Lower leg skin (tissue), 4 donors: ENCODE measurements at places on chromosomes 1 and 21.

- DNase-seq, result no peak
Observed at GRCh38 chr1:7509598-7509997, 261.5 kb upstream of the VAMP3 start.

- no peak for DNase-seq
Observed at GRCh38 chr1:53326598-53327181, 1.2 kb downstream of the LRP8 start.

- DNase-seq, result peak; percentile 92
Observed at GRCh38 chr1:150995896-150996295, 10.8 kb downstream of the MINDY1 start.

DNA sequence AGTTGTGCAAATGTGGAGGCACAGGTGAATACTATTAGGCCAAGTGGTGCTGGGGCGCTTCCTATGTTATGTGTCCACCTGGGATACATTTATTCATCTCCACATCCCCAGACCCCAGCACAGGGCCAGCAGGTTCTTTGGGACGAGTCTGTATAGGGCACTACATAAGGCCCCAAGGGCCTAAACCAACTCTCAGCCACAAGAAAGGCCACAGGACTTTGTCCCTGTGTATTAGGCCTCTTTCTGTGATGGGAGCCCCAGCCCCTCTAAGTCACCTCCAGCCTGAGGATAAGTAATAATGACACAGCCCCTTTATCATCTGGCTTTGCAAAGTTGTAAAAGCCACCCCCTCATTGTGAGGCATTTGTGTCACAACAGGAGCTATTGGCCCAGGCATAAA is 79.2 kb upstream of the CD1D start:
- no peak for DNase-seq

DNA sequence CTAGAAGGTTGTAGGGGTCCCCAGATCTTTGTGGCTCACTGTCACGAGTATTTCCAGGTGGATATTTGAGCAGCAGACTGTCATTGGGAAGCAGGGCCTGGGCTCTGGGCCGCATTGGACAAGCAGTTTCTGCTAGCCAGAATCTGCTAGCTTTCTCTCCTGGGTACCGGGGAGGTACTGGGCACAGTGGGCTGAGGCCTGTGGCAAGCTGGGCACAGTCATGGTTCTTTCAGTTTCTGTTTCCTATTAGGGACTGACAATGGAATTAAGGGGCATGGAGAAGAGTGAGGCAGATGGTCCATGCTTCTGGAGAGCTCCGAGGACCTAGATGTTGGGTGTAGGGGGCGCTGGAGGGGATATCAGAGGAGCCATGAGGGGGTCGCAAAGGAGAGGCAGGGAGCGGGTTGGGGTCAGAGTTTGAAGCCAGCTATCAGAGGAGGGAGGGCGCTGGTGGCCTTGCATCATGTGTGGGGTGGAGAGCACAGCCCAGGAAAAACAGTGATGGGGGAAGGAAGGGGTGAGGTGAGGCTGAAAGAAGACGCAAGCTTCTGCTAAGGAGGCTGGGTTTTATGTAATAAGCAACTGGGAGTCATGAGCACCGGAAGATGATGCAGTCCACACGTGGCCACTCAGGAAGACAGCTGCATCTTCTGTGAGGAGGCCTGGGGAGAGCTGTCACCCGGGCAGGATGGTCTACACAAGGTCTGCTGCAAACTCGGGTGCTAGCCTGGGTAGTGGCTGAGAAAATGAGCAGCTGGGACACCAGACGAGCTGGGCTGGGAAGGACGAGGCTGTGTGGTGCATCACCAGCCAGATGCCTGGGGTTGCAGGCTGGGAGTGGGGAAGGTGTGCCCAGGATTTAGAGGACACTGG is 72.7 kb downstream of the IER5 start:
- DNase-seq, result no peak

DNA sequence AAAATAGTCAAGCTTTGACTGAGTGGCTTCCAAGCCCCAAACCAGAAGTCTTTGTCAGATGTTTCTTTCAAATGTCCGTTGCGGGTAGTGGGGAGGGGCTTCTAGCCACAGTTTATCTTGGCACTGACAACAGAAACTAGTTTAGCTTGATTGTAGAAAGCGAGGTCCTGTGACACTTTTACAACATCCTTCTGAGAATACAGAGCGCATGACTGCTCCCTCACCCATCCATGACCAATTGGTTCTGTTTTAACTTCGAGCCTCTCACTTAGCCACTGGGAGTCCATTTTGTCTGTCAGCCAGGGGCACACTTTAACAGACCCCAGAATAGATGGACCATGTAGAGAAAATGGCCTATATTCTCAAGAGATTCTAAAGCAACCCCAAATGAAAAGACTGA is 199.2 kb upstream of the ST6GALNAC5 start:
- DNase-seq, result no peak

DNA sequence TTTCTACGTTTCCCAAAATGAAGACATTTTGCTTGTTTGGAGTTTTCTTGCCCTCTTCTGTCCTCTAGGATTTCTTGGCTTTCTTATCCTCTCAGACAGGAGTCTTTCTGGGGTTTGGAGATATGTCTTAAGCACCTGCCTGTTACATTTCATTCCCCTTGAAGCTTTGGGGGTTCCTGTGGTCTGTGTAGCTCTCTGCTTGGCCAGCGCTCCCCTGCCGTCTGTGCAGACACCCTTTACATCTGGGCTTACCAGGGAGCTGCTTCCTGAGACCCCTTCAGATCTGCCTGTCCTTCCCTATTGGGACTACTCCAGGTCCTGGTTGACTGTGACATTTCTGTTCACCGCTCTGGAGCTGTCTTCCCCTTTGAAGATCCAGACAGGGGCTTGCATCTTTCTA is 171.9 kb upstream of the CSF3R start:
- DNase-seq, result no peak

DNA sequence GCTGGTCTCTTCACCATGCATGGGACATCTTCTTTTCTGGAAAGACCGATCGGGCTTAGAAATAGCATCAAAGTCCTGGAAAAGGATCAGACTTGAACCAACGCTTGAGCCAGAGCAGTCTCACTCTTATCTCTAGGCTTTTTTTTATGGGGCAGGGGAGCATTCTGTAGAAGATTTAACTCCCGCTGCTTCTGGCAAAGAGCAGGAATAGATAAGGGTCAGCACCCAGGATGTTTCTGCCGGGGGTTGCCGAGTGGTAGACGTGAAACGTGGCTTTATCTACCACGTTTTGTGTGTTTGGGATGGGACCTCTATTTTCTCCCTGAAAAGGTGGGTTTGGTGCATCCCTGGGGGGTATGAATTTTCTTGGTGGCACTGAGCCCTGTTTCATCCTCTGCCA is 18.8 kb downstream of the SPSB1 start:
- no peak for DNase-seq

DNA sequence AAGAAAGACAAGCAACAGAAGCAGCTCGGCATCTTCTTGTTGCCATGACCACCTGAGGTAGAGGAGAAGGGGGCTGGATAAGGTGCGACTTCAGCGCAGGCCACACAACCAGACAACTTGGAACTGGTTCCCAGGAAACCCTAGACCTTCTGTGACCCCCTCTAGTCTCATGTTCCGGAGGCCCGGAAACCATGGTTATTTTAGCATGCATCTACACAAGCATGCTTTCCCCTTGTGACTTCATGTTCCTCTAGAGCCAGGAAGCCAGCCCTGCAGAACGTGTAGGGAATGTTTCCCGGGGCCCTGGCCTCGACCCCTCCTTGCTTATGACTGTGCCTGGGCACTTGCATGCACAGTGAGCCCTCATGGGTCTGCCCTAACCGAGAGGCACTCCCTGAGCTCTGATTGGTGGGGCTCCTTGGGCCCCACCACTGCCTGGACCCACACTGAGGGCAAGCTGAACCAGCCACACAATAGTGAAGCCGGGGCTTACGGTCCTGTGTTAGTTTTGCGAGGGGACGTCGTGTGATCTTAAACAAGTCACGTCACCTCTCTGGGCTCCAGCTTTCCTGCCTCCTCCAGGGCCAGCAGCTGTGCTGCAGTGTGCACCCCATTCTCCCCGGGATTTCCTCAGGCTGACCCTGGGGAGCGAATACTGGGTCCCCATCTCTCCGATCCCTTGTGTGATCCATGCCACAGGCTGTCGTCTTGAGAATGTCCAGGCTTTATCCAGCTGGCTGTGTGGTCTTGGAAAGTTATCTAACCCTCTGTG is 12.0 kb upstream of the MX2 start:
- no peak for DNase-seq

DNA sequence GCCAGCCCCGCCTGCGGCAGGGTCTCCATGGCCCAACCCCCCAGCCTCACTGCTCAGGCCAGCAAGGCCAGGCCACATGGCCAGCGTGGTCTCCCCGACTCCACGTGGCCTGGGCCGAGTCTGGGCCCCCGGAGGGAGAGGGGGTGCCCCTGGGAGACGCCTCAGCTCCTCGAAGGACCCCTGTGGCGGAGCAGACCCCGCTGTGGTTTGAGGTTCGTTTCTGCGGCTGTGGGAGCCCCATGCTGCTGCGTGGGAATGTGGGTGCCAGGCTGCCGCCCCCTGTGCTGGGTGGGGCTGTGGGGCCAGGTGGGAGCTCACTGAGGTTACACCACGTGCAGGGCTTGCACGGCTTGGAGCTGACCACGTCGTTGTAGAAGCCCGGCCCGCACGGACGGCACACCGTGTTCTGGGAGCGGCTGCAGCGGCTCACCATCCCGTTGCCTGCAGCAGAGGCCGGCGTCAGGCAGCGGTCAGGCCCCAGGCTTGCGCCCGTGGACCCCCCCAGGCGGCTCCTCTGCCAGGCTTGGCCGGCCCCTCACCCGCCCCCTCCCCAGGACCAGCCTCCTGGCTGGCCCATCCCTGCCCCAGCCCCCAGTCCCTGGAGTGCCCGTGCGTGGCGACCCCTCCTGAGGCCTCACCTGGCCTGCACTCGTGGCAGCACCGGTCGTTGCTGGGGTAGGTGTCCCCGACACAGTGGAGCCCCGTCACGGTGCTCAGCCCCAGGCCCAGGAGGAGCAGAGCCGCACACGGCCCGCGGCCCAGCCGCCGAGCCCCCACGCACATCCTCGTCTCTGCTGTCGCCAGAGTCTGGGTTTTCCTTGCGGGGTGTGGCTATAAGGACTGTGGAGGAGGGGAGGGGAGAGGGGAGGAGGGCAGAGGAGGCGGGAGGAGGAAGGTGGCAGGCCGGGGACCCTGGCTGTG is at the start of gene TNFRSF4:
TNFRSF4 (minus strand) TSS at position 809 of the 921 bp plus-strand sequence; CDS start at position 783, 26 bp downstream.
- no peak for DNase-seq

GRCh38 chr1:85199667-85200462 is 951 bp downstream of the SYDE2 start:
- DNase-seq, result no peak

GRCh38 chr1:221824025-221824424 is 82.1 kb upstream of the DUSP10 start:
- DNase-seq, result no peak

GRCh38 chr1:204780630-204781029 is 90.0 kb upstream of the NFASC start:
- DNase-seq, result no peak

GRCh38 chr1:222095606-222096475 is 354.0 kb upstream of the DUSP10 start:
- DNase-seq, result peak; percentile 85

- peak; percentile 35 for DNase-seq
Observed at GRCh38 chr1:151340870-151341754, 5.9 kb downstream of the RFX5 start.

GRCh38 chr1:168005529-168005928 is 68.7 kb upstream of the MPC2 start:
- no peak for DNase-seq

DNA sequence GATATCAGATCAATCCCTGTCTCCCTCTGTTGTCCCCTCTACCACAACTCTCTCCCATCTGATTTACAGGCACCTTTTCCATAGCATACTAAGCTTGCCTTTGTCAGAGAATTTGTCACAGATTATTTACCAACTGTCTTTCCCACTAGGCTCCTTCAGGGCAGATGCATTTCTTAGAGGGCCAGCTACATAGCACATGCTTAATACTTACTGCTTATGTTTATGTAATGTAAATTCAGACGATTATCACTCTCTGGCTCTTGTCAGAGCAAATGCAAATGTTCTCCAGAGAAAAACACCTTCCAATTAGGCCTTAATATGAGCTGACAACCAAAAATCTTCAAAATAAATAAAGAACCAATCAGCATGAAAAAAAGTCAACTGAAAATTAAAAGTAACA is 15.3 kb upstream of the RABGGTB start:
- DNase-seq, result no peak

DNA sequence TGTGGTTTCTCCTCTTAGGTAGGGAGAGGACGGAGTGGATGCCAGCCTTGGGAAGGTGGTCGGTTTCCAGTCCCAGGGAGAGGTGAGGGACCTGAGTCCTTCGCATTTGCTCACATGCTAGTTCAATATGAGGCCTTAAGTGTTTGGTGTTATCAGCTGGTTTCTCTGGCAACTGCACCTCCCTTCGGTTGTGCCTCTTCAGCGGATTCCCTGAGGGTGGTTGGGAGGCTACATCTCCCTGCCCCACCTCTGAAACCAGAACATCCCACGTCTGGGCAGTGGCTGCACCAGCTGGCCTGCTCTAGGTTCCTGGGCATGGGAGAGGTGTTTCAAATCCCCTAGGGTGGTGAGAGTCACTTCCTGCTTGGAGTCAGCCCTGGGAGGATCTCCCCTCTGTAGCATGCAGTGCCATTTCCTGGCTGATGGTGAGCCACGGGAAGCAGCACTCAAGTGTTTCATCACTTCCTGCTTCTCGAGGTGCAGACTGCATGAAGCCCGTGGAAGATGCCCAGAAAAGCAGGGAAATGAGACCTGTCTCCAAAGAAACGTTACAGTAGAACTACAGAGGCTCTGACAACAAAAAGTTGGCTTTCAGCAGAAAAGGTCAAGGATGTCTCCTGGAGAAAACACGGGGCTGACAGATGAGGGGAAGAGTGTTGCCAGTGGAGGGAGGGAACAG is 4.5 kb downstream of the TMEM125 start:
- no peak for DNase-seq

DNA sequence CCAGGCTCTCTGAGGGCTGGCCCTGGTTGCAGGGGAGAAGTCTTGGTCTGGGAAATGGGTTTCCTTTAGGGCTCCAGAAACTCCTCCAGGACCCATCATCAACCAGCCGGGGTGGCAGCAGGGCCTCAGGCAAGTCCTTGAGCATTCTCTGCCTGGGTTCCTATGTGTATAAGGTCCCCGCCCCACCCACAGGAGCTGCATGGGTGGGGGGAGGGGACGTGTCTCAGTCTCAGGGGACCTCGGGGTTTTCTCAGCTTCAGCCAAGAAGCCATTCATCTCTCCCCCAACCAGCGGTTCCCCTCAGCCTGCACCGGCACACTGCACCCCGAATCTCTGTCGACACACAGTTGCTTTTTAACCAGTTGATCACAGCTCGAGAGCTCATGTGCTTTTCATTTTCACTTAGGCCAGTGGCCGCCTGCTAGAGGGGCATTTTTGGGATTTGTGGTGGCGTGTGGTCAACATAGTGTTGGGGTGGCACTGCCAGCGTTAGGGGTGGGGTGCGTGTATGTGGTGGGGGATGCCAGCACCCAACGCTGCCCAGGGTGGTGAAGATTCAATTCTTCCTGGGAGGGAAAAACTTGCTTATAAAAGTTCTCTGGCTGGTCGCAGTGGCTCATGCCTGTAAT is 6.5 kb downstream of the RUNX3 start:
- DNase-seq, result no peak

- DNase-seq, result no peak
Observed at GRCh38 chr1:27563591-27564471, 40.1 kb downstream of the AHDC1 start.

DNA sequence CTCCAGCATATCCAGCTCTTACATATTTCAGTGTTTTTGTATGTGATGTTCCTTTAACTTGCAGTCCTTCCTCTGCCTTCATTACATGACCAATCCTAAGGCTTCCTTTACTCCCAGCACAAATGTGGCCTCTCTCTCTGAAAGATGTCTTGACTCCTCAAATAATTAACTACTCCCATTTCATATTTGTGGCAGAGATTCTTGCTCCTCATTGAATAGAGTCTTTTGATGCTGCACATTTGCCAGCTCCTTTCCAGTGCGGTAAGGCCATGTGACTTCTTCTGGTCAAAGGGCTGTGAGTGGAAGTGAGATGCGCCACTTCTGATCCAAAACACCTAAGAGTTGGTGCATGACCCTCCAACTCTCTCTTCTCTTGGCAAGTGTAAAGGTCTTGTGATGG is 19.1 kb upstream of the LAMC1 start:
- DNase-seq, result no peak
